Astrocyte of the spinal cord (primary cell): ENCODE measurements at places on chromosomes 6 and 20.

DNA sequence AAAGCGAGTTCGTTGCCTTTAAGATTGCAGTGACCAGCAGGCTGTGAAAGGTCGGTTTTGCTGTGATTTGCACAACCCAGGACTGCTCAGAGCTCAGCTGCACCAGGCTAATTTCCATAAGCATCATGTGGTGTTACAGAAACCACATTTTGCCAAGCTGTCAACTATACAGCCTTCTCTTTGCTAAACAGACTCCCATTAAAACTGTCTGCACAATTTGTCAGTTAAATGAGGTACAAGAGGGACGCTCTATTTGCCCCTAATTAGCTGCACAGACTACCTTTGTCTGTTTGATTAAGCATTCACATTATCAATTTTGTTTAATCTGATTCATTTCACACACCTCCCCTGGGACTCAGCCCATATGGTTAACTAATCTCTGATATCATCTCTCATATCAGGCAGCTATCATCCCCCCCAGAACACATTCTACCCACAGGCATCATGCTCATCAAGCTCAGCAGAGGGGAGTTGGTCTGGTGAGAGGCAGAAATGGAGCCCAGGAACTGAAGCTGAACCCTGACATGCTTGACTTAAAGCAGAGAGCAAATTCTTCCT, 62.1 kb downstream of the OLIG3 start:
- DNase-seq = no peak

DNA sequence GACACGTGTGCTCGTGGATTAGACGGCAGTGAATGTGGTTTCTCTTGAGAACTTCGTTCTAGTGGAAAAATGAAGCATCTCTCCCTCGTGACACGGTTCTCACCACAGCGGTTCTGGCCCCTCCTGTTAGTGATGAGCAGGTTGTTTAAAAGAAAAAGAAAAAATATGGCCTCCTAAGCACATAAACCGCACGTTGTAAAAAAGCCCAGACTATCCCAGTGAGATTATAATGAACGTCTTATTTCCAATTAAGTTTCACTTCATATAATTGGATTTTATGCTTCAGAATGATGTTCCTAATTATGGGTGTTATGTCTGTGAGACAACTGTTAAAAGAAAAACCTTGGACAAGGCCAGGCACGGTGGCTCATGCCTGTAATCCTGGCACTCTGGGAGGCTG, 74.5 kb upstream of the FRMD1 start:
- DNase-seq = no peak

GRCh38 chr20:48295966-48296421, 510.7 kb upstream of the SULF2 start:
- DNase-seq = peak; percentile 68

- DNase-seq = no peak
Measured at GRCh38 chr6:147617366-147617765, 108.9 kb downstream of the SAMD5 start.

GRCh38 chr6:80382811-80383210, 276.3 kb downstream of the BCKDHB start:
- DNase-seq = peak; percentile 63

DNA sequence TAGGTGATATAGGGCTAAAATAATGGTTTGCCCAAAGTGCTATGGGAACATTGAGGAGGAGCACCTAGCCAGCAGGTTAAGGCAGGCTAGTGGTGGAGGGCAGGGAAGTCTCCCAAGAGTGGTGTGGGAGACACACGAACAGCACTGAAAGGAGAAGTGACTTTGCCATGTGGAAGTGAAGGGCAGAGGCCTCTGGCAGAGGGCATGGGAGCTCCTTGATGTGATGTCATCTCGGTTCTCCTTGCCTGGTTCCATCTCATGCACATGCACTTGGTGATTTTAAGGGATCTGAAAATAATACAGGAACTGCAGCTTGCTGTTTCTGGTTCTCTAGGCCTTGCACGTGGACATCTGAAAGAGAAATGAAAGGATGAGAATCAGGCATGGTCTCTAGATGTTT, 4.7 kb upstream of the MAP3K4 start:
- no peak for DNase-seq

DNA sequence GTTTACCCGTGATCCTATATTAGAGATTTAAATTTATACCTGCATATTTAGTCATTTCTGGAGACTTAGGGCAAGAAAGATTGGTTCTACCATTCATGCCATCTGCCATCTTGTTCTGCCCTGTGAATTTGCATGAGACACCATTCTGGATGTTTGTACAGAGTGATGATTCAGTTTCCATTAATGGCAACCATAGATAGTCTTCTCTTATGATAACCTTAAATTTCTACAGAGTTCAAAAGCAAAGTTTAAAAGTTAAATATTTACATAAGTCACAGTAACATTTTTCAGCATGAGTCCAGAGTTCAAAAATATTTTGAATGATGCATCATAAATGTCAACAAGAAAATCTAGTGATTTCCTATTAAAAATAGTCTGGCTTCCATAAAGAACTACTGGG, 23.2 kb downstream of the PLCB1 start:
- peak; percentile 27 for DNase-seq

GRCh38 chr6:98486057-98486456, 348.3 kb upstream of the POU3F2 start:
- DNase-seq = no peak
